Stimulated activated CD8-positive, alpha-beta memory T cell treated with anti-CD3 and anti-CD28 coated beads, Interleukin-15, amount 100 ng/mL, for 24 hours (primary cell): ENCODE measurements at places on chromosomes 4 and X.

GRCh38 chr4:150234246-150234645, 156.0 kb downstream of the DCLK2 start:
- no peak for DNase-seq

DNA sequence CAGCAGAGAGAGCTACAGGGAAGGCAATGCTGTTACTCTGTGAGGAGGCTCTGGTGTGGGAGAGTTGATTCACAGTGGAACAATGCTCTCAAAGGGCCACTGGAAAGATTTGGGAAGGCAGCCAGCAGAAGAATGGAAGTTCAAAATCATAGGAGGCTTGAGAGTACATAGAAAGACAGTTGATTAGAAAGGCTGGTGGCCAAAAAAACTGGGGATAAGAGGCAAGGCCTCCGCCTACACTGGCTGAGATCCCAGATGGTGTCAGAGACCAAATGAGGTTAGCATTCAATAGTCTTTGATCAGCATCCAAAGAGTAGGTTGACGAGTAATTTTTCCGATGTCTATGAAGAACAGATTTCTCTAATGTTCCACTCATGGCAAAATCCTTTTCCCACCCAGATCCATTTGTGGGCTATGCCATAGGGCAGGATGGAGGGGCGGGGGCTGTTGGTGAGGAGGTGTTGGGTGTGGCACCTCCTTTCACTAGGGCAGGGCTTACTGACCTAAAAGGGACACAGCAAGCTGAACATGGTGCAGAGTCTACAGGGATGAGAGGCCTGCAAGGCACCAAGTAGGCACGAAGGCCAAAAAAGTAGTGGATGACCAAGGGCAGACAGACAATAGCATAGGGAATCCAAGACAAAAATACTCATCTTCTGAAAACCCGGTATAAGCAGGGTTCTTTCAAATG, 15.1 kb downstream of the TEC start:
- no peak for DNase-seq

DNA sequence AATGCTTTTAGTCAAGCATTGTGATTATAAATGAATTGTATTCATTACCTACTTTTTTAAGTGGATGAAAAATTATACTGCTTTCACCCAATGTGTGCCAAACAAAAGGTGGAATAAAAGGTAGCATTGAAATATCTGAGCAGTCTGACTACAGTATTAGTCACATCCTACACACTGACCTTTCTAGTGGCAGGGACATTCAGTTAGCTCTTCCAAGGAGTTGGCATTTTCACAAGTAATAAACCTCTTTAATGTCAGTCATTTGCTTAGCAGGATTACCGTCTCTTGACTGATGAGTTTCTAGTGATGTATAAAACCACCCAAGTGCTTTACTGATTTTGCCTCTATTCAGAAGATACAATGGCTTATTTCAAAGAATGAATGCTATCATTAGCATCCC, 687.9 kb downstream of the ARAP2 start:
- no peak for DNase-seq

GRCh38 chr4:188127214-188127874, 11.9 kb upstream of the TRIML1 start:
- no peak for DNase-seq

DNA sequence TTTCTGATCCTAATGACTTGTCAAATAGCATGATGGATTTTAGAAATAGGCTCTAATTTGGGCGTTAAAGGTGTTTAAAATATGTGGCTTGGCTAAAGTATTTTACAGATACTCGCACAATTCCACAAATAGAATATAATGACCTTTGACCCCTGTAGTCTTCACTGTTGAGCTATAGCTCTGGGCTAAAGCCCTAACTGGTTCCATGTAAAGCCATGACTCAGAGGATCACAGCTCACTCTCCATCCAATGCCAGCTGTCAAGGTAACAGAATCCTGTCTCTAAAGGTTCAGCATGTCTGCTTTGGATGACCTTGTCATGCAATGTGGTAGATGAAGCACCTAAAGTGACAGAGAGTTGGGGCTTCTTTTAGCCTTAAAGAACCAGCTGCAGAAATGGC, 42.5 kb downstream of the TLR10 start:
- DNase-seq: no peak

- DNase-seq: peak; percentile 1
These were observed 288.5 kb upstream of the ZCCHC13 start for GRCh38 chrX:74015379-74016019.

DNA sequence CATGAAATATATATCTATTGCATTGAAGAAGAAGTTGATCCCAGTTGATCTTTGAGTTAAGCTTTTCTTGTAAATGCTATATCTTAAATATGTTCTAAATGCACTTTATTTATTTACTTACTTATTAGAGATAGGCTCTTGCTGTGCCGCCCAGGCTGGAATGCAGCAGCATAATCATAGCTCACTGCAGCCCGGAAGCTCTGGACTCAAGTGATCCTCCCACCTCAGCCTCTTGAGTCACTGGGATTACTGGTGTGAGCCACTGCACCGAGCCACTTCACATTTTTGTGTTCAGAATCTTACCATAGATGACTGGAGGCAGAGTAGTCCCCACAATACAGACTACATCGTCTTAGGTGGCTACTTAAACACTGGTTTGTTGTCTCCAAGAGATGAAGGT, 324.3 kb upstream of the SLIT2 start:
- no peak for DNase-seq

DNA sequence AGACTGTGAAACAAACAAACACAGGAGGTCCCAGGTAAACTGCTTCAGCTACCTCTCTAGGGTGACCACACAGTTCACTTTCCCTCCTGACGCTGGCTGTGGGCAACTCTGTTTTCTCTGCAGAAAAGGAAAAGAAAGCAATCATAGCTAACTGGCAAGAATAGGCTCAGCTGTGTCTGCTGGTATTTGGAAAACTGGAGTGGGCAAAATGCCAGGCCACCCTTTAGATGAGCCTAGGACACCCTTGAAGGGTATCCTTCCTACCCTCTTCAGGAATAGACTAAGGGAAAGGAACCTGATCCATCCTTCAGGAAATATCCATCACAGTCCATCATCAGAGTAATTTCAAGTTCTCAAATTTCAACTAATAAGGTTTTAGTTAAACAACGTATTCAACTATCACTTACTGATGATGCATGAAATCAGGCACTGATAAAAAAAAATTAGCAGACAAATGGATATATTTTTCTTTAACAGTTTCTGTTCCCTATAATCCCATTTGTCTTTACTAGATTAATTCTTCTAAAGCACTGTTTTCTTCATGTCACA, 60.9 kb downstream of the CAMK2D start:
- DNase-seq: no peak

- DNase-seq: no peak
These were observed at the start of gene SMIM10 for GRCh38 chrX:134990801-134991481. Gene SMIM10 (plus strand): TSS chrX:134990991. CDS start chrX:134991096, 105 bp downstream.

GRCh38 chrX:129622757-129623301, 31.9 kb downstream of the APLN start:
- no peak for DNase-seq

DNA sequence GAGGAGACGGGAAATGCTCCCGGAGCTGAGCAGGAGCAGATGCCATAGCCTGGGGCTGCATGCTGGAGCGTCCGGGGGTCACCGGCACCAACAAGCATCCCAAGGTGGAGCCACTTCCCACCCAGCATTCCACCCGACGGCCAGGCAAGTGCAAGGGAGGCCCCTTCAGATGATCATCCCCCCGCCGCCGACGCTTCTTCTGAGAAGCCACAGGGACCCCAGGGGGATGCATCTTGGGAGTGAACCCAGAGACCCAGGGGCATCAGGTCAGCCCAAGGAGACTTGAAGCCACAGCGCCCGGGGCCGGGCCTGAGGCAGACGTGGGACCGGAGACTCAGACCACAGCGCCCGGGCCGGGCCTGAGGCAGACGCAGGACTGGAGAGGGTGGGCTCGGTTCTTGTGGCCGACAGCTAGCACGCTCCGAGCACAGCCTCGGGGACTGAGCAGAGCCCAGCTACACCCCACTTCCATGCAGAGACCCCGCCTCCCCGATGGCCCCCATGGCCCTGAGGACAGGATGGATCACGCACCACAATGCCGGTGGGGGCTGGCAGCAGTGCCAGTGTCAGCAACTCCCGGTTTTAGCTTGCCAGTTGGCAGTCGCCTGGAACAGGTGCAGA, 33.0 kb upstream of the CPLX1 start:
- no peak for DNase-seq

GRCh38 chr4:95985051-95985450, 145.2 kb downstream of the PDHA2 start:
- DNase-seq: no peak

DNA sequence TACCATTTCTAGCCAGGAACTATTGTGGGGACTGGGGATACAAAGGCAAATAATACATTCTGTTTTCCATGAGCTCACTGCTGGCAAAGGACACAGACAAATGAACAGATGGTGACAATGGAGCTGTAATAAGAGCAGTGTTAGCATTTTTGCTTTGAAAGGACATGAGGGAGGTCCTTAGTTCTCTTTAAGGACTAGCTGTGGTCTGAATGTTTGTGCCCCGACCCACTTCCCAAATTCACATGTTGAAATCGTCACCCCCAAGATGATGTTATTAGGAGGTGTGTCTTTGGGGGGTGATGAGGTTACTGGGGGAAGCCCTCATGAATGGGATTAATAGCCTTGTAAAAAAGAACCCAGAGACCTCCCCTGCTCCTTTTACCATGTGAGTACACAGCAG, 30.3 kb downstream of the CCNG2 start:
- DNase-seq: no peak

DNA sequence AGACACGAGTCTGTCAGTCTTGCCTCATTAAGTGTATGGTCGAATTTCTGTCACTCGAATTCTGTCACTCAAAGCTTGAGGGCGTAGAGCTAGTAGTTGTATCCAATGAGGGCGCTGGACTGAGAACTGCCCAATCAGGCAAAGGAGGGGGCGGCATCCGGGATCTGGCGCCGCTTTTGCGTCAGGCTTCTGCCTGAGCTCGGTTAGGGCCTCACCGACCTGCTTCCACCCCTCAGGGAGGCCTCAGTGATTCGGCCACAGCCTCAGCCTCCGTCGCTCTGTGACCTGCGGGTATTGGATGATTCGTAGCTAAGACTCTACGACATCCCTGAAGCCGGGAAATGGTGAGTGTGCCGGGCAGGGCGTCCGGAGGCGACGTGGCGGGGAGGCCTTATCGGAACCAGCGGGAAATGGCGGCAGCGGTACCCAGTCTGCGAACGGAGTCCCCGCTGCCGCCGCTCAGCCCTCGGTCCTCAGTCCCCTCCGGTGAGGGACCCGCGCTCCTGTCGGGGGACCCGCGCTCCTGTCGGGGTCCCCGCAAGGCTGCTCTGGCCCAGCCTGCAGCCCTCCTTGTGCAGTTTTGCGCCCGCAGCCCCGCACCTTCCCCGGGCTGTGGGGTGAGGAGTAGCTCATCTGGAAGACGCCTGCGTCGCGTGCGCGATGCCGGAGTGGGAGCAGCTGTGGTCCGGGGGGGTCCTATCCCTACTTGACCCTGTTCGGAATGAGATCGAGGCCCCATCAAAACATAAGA, 88.3 kb downstream of the ZNF718 start:
- no peak for DNase-seq

GRCh38 chrX:16838202-16839066, 31.7 kb downstream of the RBBP7 start:
- no peak for DNase-seq

DNA sequence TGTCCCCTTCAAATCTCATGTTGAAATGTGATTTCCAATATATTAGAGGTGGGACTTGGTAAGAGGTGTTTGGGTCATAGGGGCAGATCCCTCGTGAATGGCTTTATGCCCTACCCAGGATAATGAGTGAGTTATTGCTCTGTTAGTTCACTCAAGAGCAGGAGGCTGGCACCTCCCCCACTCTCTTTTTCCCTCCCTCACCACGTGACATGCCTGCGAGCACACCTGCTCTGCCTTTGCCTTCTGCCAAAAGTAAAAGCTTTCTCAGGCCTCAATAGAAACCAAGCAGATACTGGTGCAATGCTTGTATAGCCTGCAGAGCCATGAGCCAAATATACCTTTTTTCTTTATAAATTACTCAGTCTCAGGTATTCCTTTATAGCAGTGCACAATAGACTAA, 286.3 kb upstream of the UGT8 start:
- DNase-seq: no peak

- no peak for DNase-seq
These were observed 24.7 kb downstream of the ACE2 start for GRCh38 chrX:15576019-15576418.

DNA sequence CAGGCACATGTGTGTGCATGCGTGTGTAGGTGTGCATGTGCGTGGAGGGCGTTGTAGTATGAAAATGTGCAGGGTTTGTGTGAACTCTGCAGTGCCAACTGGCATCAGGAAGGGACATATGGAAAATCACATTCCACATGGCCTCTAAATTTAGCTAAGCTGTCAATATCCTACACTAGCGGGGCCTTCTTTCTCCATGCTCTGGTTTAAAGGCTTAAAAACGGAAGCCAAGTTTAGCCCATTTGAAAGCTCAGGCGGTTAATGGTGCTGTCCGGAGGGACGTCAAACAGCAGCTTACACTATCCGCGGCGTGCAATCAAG, 144.1 kb upstream of the NOCT start:
- no peak for DNase-seq

DNA sequence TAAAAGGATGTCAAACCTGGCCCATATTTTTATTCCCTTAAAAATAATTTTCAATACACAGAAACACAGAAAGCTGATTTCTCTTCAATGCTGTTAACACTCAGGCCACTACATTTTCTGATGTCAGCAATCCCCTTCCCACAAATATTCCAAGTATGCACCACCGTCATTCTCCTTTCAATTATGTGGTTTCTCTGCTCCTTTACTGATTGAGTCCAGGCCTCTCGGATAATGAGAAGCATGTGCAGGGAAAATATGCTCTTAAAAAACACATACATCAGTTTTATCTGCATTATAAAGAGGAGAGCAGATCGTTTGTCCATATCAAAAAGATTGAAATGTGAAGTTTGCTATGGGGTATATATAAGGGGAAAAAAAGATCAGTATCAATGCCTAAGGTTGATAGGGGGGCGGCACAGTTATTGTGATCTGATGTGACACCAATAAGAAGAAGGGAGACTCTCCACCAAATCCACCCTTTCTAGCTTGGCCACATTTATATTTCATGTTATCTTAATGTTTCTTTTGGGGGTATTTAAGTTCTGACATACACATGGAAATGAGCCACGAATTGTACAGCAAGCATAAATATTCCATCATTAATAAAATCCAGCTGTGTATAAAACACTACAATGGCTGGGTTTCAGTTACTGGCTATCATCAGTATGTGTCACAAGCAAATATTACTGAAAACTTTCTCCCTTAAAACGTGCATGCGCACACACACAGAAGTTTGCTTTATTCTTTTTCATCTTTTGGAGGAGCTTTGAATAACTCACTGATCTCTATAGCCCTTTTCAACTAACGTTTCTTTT, 6.4 kb downstream of the AMOT start:
- DNase-seq: no peak

GRCh38 chr4:82679531-82679930, 117.7 kb upstream of the TMEM150C start:
- no peak for DNase-seq
